Body of pancreas (tissue), 4 donors: ENCODE measurements at places on chromosomes 13 and 19. TPM values are rescaled to one million over a fixed set of nuclear protein-coding genes. Genes with fewer than 3 reads are reported as not detected.
A peak's percentile ranks its signal among the peaks of the same experiment; 100 is the strongest.

DNA sequence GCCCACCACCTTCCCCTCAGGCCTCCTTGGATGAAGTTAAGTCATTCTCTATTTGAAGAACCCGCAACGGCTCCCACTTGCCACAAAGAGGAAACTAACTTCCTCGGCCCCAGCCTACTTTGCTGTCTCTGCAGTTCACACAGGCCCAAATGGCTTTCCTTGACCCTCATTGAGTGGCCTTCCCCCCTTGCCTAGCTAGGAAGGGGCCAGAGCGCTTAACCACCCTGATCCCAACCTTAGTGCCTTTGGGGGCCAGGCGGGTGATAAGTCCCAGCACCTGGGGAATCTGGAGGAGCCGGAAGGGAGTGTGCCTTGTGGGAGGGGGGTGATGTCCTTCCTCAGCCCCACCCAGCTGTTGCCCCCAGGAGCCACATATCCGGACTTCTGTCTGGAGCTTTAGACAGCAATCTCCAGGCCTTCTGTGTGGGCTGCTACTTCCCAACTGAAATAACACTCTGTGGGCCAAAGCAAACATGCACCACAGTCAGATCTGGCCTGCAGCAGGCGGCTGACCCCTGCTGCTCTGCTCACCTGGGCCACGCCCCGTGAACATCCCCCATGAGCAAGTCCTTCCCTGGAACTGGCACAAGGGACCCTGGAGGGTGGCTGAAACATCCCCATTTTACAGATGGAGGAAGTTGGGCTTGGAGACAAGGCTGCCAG, 10.5 kb downstream of the NECTIN2 start:
- no peak overlapping the region for H3K4me3 ChIP-seq
- peak; percentile 48 for DNase-seq

GRCh38 chr19:12825254-12826131, 8.9 kb downstream of the RTBDN start:
- no peak for DNase-seq
- H3K4me1 ChIP-seq: peaks cover 16% of the 10 kb centered on the region
- H3K4me3 ChIP-seq: no peak overlapping the region
- no peak overlapping the region for H3K27ac ChIP-seq
- peaks cover 7% of the 10 kb centered on the region for H3K27me3 ChIP-seq

DNA sequence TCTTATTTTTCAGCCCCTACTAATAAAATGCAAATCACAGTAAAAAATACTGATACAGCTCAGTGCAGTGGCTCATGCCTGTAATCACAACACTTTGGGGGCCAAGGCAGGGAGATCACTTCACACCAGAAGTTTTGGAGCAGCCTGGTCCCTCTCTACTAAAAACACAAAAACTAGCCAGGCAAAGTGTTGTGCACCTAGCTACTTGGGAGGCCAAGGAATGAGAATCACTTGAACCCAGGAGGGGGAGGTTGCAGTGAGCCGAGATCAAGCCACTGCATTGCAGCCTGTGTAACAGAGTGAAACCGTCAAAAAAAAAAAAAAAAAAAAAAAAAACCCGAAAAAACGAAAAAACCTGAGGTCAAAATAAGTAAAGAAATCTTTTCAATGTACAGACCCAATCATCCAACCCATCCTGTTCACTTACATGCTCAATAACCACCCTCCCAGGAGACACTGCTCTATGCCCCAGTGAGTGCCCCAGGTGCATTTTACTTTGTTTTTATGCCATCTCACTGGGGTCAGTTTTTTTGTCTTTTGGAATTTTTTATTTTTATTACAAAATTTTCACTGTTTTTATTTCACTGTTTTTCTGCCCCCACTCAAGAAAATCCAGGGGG, 107.0 kb downstream of the ZNF486 start:
- DNase-seq: no peak
- H3K4me3 ChIP-seq: no peak overlapping the region

DNA sequence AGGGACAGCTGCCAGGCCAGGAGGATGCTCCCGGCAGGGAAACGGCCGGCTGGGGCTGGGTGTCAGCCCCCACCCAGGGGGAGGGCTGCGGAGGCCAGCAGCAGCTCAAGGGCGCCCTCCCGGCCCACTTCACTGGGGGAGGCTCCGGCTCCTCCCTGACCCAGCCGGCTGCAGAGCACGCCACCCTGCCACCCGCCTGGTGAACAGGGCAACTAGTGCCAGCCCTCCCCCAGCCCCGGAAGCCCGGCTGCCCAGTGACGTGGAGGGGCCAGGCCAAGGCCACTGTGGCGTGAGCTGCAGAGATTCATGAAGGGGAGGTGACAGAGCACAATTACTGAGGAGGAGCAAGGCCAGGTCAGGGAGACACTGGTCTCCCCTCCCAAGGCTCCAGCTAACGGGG, 14.7 kb downstream of the REXO1 start:
- no peaks in the 10 kb centered on the region for H3K27me3 ChIP-seq
- no peaks in the 10 kb centered on the region for H3K36me3 ChIP-seq
- peak overlapping the region; percentile 37 for H3K27ac ChIP-seq
- H3K4me3 ChIP-seq: no peak overlapping the region
- H3K4me1 ChIP-seq: peaks cover 30% of the 10 kb centered on the region

- no peak for DNase-seq
- H3K36me3 ChIP-seq: no peaks in the 10 kb centered on the region
- H3K4me1 ChIP-seq: peaks cover 41% of the 10 kb centered on the region
- no peak overlapping the region for H3K4me3 ChIP-seq
- H3K27me3 ChIP-seq: no peaks in the 10 kb centered on the region
- no peak overlapping the region for H3K27ac ChIP-seq
Measured at GRCh38 chr13:29835280-29836061, 14.9 kb downstream of the UBL3 start.

DNA sequence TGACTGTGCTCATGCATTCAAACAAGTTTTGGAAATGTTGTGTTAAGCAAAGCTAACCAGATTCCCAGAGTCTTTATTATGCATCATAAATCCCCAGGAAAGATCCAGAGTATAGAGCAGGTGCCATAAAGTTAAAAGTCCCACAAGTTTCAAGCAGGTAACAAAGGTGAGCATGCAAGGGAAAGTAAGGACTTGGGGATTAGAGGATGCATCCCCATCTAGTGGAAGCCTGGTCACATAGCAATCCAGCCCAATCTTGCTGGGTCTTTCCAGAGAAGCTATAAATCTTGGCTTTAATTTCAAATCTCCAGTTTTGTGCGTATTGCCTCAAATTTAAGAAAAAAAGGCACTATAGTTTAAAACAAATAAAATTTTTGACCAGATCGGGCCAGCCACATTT, 72.7 kb downstream of the ZNF254 start:
- H3K27me3 ChIP-seq: no peaks in the 10 kb centered on the region
- no peaks in the 10 kb centered on the region for H3K36me3 ChIP-seq
- H3K4me3 ChIP-seq: no peak overlapping the region
- no peaks in the 10 kb centered on the region for H3K4me1 ChIP-seq

- DNase-seq: no peak
- no peaks in the 10 kb centered on the region for H3K36me3 ChIP-seq
- no peaks in the 10 kb centered on the region for H3K27me3 ChIP-seq
- H3K4me3 ChIP-seq: no peak overlapping the region
- no peaks in the 10 kb centered on the region for H3K4me1 ChIP-seq
Measured at GRCh38 chr13:75016225-75016624, 465.7 kb downstream of the TBC1D4 start.

Gene MBD3L2
- total RNA-seq: not detected

- H3K27me3 ChIP-seq: no peaks in the 10 kb centered on the region
- H3K4me1 ChIP-seq: peaks cover 15% of the 10 kb centered on the region
- peaks cover 8% of the 10 kb centered on the region for H3K36me3 ChIP-seq
- H3K4me3 ChIP-seq: no peak overlapping the region
- H3K27ac ChIP-seq: no peak overlapping the region
- DNase-seq: no peak
Measured at GRCh38 chr19:13763265-13763664, 1.1 kb upstream of the MRI1 start.

GRCh38 chr13:72932250-72932649, 126.6 kb upstream of the KLF5 start:
- no peak overlapping the region for H3K27ac ChIP-seq
- H3K4me1 ChIP-seq: peaks cover 9% of the 10 kb centered on the region
- no peaks in the 10 kb centered on the region for H3K27me3 ChIP-seq
- no peaks in the 10 kb centered on the region for H3K36me3 ChIP-seq

DNA sequence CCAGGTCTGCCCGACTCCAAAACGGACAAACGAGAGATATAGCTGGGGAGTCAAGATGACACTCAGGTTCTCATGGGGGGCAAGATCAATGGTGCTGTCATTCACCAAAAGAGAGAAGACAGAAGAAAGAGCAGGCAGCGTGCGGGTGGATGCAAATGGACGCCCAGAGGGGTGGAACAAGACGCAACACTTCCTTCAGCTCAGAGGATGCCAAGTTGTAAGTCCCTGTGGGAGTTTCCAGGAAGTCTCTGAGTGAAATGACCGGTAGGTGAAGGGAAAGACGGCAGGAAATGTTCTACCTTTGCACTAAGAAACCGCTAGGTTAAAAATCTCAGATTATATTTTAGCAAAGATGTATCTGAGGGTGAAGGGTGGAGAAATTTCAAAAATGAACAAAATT, 26.5 kb downstream of the TUBGCP3 start:
- H3K27me3 ChIP-seq: no peaks in the 10 kb centered on the region
- no peak overlapping the region for H3K4me3 ChIP-seq
- H3K27ac ChIP-seq: no peak overlapping the region
- DNase-seq: no peak

GRCh38 chr19:55353803-55354697, 469 bp downstream of the COX6B2 start:
- peak; percentile 73 for DNase-seq
- no peak overlapping the region for H3K27ac ChIP-seq
- peak overlapping the region; percentile 5 for H3K4me3 ChIP-seq
- peaks cover 20% of the 10 kb centered on the region for H3K27me3 ChIP-seq

DNA sequence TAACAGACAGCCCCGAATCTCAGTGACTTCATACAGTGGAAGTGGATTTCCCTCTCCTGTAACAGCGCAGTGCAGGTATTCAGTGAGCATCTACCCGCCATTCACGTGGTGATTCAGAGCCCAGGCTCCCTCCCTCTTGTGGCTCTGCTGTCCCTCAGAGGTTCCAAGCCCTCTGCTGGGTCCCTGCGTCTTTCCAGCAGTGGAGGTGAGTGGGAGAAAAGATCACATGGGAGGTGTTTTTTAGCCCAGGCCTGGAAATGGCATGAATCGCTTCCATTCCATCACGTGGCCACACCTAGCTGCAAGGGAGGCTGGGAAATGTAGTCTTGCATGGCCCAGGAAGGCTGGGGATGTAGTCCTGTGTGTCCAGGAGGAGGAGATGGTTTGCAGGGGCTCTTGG, 61.4 kb downstream of the DPF1 start:
- DNase-seq: no peak
- H3K27ac ChIP-seq: no peak overlapping the region
- no peaks in the 10 kb centered on the region for H3K4me1 ChIP-seq
- no peaks in the 10 kb centered on the region for H3K27me3 ChIP-seq
- H3K4me3 ChIP-seq: no peak overlapping the region

DNA sequence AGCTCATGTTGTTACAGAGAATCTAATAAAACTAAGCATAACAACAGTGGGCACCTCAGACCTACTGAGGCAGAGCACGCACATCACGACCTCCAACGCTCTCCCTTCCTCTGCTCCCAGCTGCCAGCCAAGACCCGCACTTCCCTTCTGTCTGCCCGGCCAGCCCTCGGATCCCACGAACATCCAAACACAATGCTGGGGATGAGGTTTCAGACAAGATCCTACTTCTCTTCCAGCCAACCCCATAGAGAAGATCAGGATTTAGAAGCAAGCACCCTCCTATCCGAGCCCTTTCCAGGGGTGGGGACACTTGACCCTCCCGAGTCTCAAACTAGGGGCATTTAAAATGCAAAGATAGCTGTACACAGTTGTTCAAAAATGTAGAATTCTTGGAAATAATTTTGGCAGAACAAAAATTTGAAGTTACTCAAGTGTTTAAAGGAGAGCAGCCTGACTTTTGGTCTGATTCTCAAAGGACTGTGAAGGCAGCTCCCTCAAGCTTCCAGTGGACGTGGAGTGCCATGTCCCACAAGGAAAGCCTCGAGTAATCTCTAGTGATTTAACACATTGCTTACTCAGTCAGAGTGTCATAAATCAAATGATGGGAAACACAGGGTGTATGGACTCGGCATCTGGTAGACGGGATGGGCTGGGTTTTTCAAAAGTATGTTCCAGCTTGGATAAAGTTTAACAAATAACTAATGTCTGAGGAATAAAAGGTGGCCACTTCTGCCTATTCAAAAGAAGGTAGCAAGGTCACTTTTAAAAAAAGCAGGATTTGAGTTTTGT, 32.8 kb downstream of the ANKRD10 start:
- H3K27me3 ChIP-seq: no peaks in the 10 kb centered on the region
- no peaks in the 10 kb centered on the region for H3K36me3 ChIP-seq
- H3K4me1 ChIP-seq: peaks cover 7% of the 10 kb centered on the region
- no peak overlapping the region for H3K4me3 ChIP-seq
- H3K27ac ChIP-seq: no peak overlapping the region
- DNase-seq: no peak

DNA sequence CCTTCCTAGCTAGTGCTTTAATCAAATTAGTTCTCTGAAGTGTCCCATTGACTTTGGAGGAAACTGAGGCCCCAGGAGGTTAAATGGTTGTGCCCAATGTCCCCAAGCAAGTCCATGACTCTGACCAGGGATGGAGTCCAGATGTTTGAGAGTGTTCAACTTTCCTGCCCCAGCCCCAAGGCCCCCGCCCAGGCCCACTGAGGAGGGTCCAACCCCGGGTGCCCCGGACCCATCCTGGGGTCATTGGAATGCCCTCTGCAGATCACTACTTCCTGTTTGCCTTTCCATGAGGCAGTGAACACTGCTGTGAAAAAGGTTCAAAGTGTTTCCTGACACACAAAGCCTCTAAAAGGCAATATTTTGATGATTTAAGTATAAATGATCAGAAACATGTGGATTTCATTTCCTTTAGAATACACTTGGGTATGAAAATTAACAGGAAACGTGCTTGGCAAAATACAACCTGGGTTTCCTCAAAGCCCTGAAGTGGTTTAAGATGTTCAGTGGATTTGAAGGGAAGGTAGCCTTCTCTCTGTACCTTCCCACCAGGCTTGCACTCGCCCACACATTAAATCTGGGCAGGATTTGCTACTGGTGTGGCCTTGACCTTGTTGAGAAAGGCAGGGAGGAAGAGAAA, 335.7 kb downstream of the TSHZ3 start:
- no peak overlapping the region for H3K27ac ChIP-seq
- H3K36me3 ChIP-seq: no peaks in the 10 kb centered on the region
- no peak overlapping the region for H3K4me3 ChIP-seq
- no peak for DNase-seq

Gene SYNE4
- 4.9 TPM for total RNA-seq

- H3K36me3 ChIP-seq: no peaks in the 10 kb centered on the region
- H3K4me3 ChIP-seq: no peak overlapping the region
- DNase-seq: peak; percentile 84
- H3K27ac ChIP-seq: no peak overlapping the region
- H3K4me1 ChIP-seq: peaks cover 10% of the 10 kb centered on the region
Measured at GRCh38 chr19:56080669-56081401, 40.3 kb downstream of the ZNF787 start.

GRCh38 chr13:33782631-33783030, 35.3 kb upstream of the RFC3 start:
- no peak overlapping the region for H3K4me3 ChIP-seq
- H3K27ac ChIP-seq: no peak overlapping the region
- peaks cover 6% of the 10 kb centered on the region for H3K4me1 ChIP-seq
- no peaks in the 10 kb centered on the region for H3K27me3 ChIP-seq
- peak; percentile 41 for DNase-seq
